ENCODE measurements at places on chromosomes 11 and 22. TPM values are rescaled to one million over a fixed set of nuclear protein-coding genes. Genes with fewer than 3 reads are reported as not detected.

GRCh38 chr11:108524422-108524821 lies 26.2 kb upstream of the POGLUT3 start:
- no peak for DNase-seq

- no peak for DNase-seq
Measured at GRCh38 chr11:3196161-3197043, 22.2 kb downstream of the MRGPRG start.

DNA sequence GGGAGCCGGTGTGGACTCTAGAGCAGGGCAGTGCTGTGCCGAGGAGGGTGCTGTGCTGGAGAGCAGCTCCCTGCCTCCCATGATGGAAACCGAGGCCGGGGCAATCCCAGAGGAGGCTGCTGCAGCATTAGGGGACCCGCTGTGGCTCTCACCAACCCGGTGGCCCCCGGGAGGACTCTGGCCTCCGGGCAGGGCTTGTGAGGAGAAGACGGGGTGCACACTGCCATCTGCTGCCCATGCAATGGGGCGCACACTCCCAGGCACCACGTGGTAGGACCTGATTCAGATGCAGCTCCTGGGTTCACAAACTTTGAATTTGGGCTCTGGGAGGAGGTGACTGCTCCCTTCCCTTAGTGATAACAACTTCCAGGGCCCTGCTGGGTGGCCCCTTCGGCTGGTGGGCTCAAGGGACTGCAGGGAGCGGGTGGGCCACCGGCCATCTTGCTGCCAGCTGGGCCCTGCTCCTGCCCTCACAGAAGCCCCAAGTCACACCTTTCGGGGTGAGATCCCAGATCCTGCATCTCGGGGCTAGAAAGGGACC lies 93.8 kb upstream of the FGF3 start:
- no peak for DNase-seq

- no peak for DNase-seq
Measured at GRCh38 chr11:69327741-69328191, 33.8 kb downstream of the MYEOV start.

DNA sequence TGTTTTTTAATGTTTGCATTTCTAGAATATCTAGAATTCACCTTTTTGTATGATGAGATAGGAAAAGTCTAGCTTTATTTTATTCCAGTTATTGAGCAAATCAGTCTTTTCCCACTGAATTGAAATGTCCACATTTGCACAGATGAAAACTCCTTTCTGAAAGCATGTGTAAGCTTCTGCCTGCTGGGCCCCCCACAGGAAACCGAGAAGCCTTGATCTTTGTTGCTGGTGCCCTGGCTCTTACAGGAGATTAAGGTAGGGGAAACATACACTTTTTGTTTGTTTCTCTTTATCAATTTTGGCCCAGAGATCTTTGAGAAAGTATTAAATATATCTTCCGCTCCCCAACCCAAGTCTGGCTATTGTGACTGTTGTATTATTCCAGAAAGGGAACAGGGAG lies 87.2 kb upstream of the GNAZ start:
- DNase-seq, result no peak

- DNase-seq, result no peak
Measured at GRCh38 chr11:106001304-106002012, 20.6 kb downstream of the MSANTD4 start.

Gene OR52N2
- total RNA-seq, result not detected

Gene PDGFD
- 3.4 TPM for total RNA-seq

DNA sequence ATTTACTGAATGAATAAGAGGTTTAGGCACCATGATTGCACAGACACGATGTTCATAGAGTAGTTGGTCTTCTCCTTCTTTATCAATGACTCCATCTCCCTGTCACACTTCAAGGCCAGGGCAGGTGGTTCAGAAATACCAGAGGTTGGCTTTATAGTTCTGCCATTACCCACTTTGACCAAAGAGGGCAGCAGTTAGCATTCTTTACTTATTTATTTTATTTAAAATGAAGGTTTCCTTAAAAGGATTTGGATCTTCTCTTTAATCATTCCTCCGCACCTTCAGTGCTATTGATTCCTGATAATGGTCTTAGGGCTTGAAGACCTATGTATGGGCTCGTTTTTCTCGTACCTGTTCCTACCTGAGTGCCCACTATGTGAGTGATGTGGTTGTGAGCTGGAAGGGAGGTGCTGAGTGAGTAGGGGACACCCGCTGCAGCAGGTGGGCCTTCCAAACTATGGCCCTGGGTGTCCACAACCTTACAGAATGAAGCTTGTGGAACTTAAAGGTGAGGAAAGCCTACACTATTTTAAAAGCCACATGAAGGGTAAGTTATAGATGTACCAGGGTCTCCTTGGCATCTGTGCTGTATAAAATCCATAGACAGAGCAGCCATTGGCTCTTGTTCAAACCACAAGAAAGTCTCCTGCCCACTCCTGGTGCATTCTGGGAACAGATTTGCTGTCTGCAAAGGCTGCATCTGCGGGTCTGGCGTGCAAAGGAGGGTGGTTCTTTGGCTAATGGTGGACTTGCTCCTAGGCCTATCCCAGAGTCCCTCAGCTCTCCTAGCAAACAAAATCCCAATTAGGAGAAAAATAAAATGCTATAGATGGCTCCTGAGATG lies 35.0 kb downstream of the TIMP3 start:
- DNase-seq, result no peak

- DNase-seq, result no peak
Measured at GRCh38 chr22:26660961-26661578, 3.7 kb downstream of the MIAT start.

Gene INS
- total RNA-seq, result not detected

DNA sequence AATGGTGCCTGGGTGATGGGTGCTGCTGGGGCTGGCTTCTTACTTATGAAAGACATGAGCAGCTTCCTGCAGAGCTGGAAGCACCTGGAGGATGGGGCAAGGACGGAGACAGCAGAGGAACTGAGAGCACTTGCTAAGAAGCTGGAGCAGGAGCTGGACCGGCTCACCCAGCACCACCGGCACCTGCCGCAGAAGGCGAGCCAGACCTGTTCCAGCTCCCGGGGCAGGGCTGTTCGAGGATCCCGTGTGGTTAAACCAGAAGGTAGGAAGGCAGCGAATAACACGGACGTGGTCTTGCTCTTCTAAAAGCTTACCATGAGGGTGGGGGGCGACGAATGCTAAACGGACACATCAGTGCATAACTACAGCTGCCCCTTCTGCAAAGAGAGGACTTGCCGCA lies 9.3 kb downstream of the APOL5 start:
- no peak for DNase-seq

DNA sequence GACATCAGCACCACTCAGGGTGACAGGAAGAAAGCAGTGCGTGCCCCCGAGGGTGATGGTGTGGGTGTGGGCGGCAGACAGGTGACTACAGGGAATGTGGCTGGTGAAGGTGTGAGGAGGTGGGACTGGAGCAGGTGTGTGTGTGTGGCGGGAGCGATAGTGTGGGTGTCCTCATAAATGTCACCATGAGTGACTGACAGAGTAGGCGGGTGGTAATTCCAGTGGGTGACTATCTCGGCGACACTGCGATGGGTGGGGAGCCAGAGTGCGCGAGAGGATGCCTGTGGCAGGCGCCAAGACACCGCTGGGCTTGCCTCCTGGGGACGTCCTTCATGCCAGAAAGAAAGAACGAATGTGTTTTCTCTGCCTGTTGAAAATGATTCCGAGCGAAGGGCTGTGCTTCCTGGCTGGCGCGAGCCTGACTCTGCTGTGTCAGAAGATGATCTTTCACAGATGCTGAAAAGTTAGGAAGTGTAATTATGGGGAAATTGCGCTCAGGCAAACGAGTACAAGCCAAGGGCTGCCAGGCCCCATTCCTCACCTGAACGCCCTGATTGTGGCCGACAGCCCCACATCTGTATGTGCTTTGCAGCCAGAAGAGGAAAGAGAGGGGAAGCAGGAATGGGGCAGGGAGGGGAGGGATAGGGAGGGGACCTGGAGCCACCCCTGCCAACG lies 98.8 kb upstream of the CD82 start:
- DNase-seq, result no peak

Gene GUCY1A2
- 4.0 TPM for total RNA-seq
